Activated naive CD8-positive, alpha-beta T cell treated with anti-CD3 and anti-CD28 coated beads, Interleukin-2, amount 10 ng/mL, durations not matched to agents 7 days and 5 days (primary cell): ENCODE measurements at places on chromosomes 5 and 9. TPM values are rescaled to one million over a fixed set of nuclear protein-coding genes. Genes with fewer than 3 reads are reported as not detected.

C1QTNF3 gene
- total RNA-seq = 4.8 TPM

- H3K36me3 ChIP-seq = no peaks in the 10 kb centered on the region
- H3K27ac ChIP-seq = no peak overlapping the region
- no peak overlapping the region for H3K4me3 ChIP-seq
- DNase-seq = no peak
- no peaks in the 10 kb centered on the region for H3K27me3 ChIP-seq
- peaks cover 11% of the 10 kb centered on the region for H3K4me1 ChIP-seq
These were observed 36.1 kb upstream of the NDFIP1 start for GRCh38 chr5:142072488-142072887.

GRCh38 chr9:18463991-18464390, 10.0 kb upstream of the ADAMTSL1 start:
- peaks cover 2% of the 10 kb centered on the region for H3K27me3 ChIP-seq
- H3K27ac ChIP-seq = no peak overlapping the region
- H3K4me1 ChIP-seq = no peaks in the 10 kb centered on the region

GRCh38 chr9:128115187-128116103, 12.1 kb downstream of the PTGES2 start:
- H3K27ac ChIP-seq = no peak overlapping the region
- peaks cover 8% of the 10 kb centered on the region for H3K4me1 ChIP-seq
- no peak overlapping the region for H3K4me3 ChIP-seq
- no peak for DNase-seq

- H3K27me3 ChIP-seq = no peaks in the 10 kb centered on the region
- no peak for DNase-seq
- no peak overlapping the region for H3K27ac ChIP-seq
- no peaks in the 10 kb centered on the region for H3K36me3 ChIP-seq
- no peak overlapping the region for H3K4me3 ChIP-seq
These were observed 29.7 kb downstream of the ZNF462 start for GRCh38 chr9:106892632-106893031.

GRCh38 chr5:157366741-157367674, 93.0 kb upstream of the NIPAL4 start:
- H3K27me3 ChIP-seq = no peaks in the 10 kb centered on the region
- no peak overlapping the region for H3K27ac ChIP-seq
- DNase-seq = no peak
- H3K4me1 ChIP-seq = peaks cover 2% of the 10 kb centered on the region
- no peak overlapping the region for H3K4me3 ChIP-seq
- H3K36me3 ChIP-seq = peaks cover 41% of the 10 kb centered on the region

GRCh38 chr5:72598401-72599064, 91.3 kb upstream of the ZNF366 start:
- H3K36me3 ChIP-seq = no peaks in the 10 kb centered on the region
- H3K4me3 ChIP-seq = no peak overlapping the region
- peaks cover 5% of the 10 kb centered on the region for H3K4me1 ChIP-seq
